ENCODE measurements at places on chromosomes 16 and 17.

GRCh38 chr16:12173121-12173520 is 196.6 kb downstream of the SNX29 start:
- no peak for DNase-seq

DNA sequence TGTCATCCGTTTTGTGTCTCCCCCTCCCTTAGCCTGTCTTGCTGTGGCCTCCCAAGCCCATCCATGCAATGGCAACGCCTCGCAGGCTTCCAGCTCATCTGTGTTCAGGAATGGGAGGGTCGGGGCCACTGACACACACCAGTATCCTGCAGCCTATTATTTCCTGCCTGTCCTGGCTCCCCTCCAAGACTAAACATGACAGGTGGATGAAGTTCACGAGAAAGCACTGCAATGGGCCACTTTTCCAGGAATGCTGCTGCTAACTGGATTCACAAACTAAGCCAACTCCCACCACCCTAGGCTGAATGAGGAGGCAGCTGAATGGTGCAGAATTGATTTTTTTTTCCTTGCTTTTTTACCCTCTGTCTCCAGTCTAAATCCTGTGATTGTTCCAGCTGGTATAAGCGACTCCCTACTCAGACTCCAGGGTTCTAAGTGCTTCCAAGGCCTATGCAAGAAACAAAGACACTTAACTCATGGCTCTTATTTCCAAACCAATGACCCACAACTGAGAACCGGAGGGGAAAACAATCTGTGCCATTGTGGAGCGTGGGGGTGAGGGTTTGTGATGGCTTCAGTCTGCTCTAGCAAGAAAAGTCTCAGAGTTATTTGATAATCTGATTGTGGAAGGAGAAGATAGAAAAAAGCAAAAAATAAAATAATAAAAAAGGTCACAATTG is 23.3 kb downstream of the TMEM100 start:
- no peak for DNase-seq

DNA sequence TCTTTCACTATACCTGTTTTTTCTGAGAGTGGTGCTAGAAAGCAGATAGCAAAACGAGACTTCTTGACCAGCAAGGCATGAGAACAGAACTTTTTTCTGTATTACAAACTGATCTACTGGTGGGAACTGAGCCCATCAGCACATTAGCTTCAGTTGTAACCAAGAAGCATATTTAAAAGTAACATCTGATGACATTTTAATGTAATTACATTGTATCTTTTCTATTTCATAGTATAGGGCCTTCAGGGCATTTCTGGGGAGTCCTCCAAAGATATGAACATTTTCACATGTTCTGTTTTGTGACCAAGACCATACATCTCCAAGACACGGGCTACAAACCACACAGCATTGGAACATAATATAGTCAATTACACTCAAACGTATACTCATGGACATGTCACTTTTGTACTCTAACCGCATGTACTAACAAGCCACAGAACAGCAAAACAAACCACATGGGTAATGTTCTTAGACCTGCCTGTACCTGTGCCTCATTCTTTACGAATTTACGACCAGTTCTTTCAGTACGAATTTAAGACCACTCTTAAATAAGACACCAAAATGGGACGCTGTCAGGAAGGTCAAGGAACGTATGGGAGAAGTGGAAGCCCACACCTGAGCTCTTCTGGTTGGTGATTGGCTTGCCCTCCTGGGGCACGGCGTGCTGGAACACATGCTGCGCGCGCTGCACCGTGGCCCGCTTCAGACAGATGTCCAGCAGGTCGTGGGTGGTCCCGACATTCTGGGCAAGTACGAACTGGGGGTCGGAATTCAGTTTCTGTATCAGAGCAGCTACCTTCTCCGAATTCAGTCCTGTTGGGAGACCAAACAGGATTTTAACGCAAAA is 825 bp downstream of the BLMH start:
- DNase-seq, result peak; percentile 20

GRCh38 chr16:54437401-54437800 is 150.8 kb upstream of the IRX3 start:
- no peak for DNase-seq

- no peak for DNase-seq
These were observed 76.8 kb downstream of the MPRIP start for GRCh38 chr17:17119106-17119505.

- DNase-seq, result no peak
These were observed 60.9 kb downstream of the CPPED1 start for GRCh38 chr16:12742741-12743140.

DNA sequence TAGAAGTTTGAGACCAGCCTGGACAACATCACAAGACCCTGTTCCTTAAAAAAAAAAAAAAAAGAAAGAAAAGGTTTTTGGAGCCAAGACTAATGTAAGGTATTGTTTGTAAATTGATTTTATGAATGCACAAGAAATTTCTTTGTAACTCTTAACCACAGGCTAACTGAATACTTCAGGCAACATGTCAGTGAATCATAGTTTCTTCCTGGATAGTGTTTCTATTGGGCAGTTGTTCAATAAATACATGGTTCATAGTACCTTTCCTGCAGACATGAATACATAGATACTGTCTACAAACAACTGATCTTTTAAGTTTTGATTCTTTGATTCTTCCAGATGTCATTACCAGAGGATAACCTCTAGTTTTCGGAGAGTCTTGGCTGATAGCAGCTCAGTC is 11.6 kb downstream of the DDX42 start:
- no peak for DNase-seq

Data from CD8-positive, alpha-beta T cell (primary cell).